Muscle of back (tissue), 13 donors: ENCODE measurements at places on chromosomes 2 and 18.
A peak's percentile ranks its signal among the peaks of the same experiment; 100 is the strongest.

GRCh38 chr2:204665771-204666170 lies 120.5 kb downstream of the PARD3B start:
- no peak for DNase-seq

- DNase-seq, result no peak
Measured at GRCh38 chr2:33320573-33320972, 155.9 kb upstream of the RASGRP3 start.

DNA sequence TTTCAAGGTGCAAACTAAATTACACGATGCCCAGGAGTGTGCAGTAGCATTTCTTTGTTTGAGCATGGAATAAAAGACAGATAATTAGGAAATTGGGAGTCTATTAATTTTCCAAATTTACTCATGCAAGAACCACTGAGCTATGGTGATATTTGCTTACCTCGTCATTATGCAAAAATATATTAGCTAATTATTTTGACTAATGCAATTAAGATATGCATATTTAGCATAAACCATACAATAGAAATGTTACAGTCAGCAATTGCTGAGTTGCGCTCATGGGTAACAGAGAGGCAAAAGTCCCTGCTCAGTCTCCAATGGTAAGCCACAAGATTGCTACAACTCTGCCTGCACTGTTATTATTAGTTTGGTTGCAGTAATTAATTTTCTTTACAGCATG lies 342.0 kb downstream of the TXNL1 start:
- no peak for DNase-seq

GRCh38 chr18:3525870-3526420 lies 76.0 kb downstream of the TGIF1 start:
- DNase-seq, result no peak

- DNase-seq, result peak; percentile 26
Measured at GRCh38 chr18:27860701-27861107, 316.2 kb downstream of the CDH2 start.

GRCh38 chr2:221370857-221371211 lies 201.3 kb downstream of the EPHA4 start:
- no peak for DNase-seq
